ENCODE measurements at places on chromosomes 5 and 9.

DNA sequence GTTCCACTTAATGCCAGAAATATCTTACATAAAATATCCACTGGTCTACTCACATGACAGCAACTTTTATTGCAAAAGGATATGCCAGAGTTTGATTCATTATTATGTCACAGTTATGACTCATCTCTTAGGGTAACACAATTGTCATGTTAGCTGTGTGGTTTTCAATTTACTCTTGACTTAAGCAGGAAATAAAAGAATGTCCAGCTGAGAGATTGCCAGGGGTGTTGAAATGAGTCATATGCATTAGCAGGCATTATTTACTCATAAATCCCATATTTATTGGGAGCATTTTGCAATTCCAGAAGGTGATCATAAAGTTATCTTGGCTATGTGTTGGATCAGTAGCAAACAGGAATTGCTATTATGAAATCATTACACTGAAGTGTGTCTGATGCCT is 1164.6 kb upstream of the CDH18 start:
- DNase-seq = no peak

DNA sequence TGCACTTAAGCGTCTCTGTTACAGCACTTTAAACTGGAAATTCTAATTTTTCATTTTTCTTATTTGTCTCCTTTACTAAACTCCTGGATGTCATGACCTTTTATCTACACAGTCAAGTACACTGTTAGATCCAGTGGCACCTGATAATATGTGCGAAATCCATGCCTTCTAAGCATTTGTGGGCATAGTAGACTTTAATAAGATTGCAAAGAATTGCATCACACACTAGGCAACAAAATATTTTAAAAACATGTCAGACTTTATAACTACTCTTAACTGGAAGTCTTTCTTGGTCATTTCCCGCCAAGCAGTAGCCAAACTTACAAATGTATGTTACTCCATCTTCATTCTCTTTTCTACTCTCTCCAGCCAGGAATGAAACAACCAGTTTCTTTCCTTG is 5.0 kb upstream of the SPINK1 start:
- no peak for DNase-seq

DNA sequence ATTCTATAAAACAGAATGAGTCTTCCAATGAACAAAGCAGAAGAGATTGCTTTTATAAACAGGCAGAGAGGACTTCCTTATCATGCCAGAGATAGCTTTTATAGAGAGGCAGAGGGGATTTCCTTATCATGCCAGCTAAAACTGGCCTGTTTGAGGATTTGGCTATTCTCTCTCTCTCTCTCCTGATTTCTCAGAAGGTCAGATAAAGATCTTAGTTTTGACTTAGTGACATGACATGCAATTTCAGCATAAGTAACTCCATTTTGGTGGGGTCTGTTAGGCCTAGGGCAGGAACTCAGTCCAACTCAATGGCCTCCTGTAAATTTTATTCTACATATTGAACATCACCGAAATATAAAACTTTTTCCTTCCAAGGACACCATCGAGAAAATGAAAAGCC is 31.5 kb upstream of the DENND4C start:
- no peak for DNase-seq

DNA sequence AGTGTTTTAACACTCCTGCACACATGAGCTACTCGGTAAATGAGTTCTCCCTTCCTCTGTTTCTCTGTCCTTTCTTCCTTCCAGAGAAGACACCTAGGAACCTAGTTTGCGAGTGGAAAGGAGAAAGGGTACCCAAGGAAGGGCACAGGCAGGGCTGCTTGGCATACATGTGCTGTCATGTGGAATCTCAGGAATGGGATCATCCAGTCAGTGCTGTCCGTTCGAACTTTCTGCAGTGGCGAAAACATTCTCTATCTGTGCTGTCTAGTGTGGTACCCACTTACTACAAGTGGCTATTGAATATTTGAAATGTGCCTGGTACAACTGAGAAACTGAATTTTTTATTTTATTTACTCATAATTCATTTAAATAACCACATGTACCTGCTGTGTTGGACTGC is 28.0 kb downstream of the NLN start:
- no peak for DNase-seq

GRCh38 chr5:95134326-95134725 is 150.6 kb downstream of the MCTP1 start:
- DNase-seq = no peak

DNA sequence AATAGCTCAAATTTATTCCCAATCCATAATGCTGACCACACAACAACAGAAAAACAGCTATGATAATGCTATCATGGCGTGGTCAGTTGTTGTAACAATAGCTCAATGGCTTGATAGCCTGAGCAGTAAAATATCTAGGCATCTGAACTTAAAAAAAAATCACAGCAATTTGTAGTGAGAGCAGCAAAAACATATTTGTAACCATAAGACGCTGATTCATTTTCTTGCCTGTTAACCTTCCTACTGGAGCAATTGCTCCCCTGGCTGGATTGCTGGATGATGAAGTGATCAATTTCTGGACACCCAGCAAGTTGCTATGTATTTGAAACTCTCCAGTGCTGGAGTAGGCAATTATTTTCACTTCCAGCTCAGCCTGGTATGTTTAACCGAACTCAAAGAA is 115.1 kb downstream of the PCSK1 start:
- DNase-seq = no peak

DNA sequence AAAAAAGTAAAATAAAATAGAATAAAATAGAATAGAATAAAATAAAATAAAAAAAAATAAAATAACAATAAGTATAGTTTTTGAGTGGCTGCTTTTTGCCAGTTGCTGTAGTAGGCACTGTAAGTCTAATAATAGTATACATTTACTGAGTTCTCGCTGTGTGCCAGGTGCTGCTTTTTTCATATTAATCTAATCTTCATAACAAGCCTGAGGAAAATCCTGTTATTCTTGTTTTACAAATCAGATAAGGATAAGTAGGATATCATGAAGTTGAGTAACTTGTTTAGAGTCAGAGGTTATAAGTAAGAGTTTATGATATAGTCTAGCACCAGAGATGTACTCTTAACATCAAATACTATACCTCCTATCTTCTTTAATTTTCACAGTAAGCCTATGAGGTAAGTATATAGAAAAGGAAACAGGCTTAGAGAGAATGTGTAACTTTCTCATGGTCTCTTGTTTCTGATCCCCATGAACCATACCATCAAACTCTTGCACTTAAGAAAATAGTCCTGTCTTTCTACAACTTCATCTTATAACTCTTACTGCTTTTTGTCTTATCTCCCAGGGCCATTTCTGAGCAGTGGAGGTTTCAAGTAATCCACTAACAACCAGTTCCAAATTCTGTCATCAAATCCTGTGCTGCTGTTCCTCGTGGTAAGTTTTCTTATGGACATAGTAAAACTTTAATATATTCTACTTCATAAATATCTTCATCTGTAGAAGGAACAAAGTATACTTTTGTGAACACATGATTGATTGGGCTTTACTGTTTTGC is 18.7 kb downstream of the RMI1 start:
- DNase-seq = no peak

DNA sequence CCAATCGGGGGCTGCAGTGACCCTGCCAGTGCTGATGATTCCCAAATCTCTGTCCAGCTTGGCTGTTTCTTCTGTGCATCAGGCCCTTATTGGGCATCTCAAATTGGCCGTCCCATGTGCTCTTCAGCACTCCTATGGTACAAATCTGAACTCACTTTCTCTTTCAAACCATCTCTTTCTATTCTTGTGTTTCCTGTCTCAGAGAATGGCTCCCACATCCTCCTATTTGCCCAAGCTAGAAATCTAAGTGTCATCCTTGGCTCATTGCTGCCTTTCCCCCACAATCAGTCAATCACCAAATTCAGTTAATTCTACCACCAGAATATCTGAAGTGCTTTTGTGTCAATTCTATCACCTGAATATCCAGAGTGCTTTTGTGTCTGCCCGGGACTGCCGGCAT is 336.6 kb downstream of the CWC27 start:
- no peak for DNase-seq

DNA sequence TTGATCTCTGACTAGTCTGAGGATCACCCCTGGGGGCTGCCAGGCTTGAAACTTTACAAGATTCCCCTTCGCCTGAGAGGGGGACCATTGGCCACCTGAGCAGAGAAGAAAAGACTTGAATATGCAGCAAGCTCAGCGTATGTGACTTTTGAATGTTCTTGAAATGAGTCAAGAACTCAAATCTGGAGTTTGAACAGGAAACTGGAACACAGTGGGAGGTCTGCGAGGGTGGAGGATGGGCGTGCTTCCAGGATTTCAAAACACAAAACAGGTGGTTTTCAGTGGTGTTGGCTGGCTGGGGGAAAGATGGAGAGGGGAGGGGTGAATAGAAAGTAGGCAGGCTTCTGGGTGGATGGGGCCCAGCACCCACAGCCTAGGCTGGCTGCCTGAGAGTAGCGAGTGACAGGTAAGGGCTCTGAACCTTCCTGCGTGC is 40.6 kb downstream of the TMEM174 start:
- DNase-seq = peak; percentile 82

DNA sequence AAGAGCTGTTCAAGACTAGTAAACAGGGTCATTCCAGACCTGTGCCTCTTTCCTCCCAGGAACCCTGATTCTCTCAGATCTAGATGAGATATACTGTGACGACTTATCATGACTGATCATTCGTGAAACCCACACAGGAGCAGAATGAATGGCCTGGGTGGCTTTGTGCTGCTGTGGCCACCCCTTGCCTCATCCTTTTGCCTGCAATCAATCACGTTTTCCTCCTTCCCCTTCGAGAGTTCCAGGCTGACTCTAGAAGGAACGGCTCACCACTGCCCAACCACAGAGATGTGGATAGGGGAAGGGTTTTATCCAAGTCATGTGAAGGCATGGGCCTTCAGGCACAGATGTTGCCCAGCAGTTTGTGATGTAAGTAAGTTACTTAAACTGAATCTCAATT is 5.8 kb downstream of the ANXA6 start:
- peak; percentile 81 for DNase-seq

GRCh38 chr5:153276151-153276550 is 214.3 kb upstream of the GRIA1 start:
- peak; percentile 54 for DNase-seq

DNA sequence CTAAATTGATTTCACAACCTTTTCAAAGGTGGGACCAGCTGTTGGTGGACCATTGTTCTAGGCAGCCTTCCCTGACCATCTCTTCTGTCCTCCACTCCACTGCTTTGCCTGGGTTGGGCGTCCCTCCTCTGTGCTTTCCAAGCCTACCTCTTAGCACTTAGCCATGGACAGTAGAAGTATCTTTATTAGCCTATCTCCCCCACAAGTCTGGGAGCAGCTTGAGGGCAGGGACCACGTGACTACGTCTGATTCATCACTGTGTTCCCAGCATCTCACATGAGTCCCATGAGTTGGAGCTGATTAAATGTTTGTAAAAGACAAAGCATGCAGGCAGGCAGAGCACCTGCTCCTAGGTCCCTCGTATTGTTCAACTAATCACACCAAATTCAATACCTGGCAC is 20.9 kb downstream of the MORN5 start:
- peak; percentile 83 for DNase-seq

Data from foreskin fibroblast (primary cell).